ENCODE measurements at places on chromosomes 6 and 20. TPM values are rescaled to one million over a fixed set of nuclear protein-coding genes. Genes with fewer than 3 reads are reported as not detected.

Gene SPTLC3
- total RNA-seq, result 14.1 TPM

Gene RAET1L
- not detected for total RNA-seq

Gene HLA-DQB2
- not detected for total RNA-seq

Gene MDFI
- total RNA-seq, result 30.1 TPM

Gene EPPIN
- total RNA-seq, result not detected

Gene ZNF831
- 0.16 TPM for total RNA-seq

Gene LAMA2
- 72.8 TPM for total RNA-seq

Gene MYMX
- total RNA-seq, result not detected

Gene RIPPLY2
- total RNA-seq, result 2.7 TPM

Gene LGSN
- 729 TPM for total RNA-seq

Gene RBBP8NL
- 0.27 TPM for total RNA-seq

Gene PRDM13
- total RNA-seq, result 16.6 TPM

Gene TMEM217
- total RNA-seq, result 0.44 TPM

Gene OR2H2
- not detected for total RNA-seq

Gene HLA-DQA1
- total RNA-seq, result 0.38 TPM

Gene THBS2
- 132 TPM for total RNA-seq

Gene CTAGE9
- not detected for total RNA-seq

Gene BHLHE23
- 4.7 TPM for total RNA-seq

Gene BPIFB1
- total RNA-seq, result not detected

Gene BPI
- 2.4 TPM for total RNA-seq

Gene POLR3F
- total RNA-seq, result 24.5 TPM

Gene CSNK2A1
- 201 TPM for total RNA-seq

Gene MPIG6B
- total RNA-seq, result 0.55 TPM

Gene NRSN1
- total RNA-seq, result 12.5 TPM

Gene PDYN
- total RNA-seq, result not detected

Gene LTB
- 1.4 TPM for total RNA-seq

Gene HMGCLL1
- total RNA-seq, result 15.2 TPM

Gene EYS
- 230 TPM for total RNA-seq

Gene SYCP2L
- 3.2 TPM for total RNA-seq

Gene SALL4
- 1.8 TPM for total RNA-seq

Gene CYP24A1
- 0.38 TPM for total RNA-seq

Gene EEF1A2
- 87.6 TPM for total RNA-seq

Gene ADGB
- total RNA-seq, result 3.1 TPM

Gene HTR1E
- total RNA-seq, result 0.33 TPM

Gene AGER
- 2.6 TPM for total RNA-seq

Gene CSTF1
- 41.1 TPM for total RNA-seq

Gene TMX4
- total RNA-seq, result 101 TPM

Gene MRS2
- total RNA-seq, result 41.1 TPM

Gene DNAH8
- total RNA-seq, result 0.27 TPM

Gene FAM83C
- 0.16 TPM for total RNA-seq

Gene SAMD3
- 7.9 TPM for total RNA-seq

Gene TTBK1
- 4.6 TPM for total RNA-seq

Gene LRRC73
- total RNA-seq, result 0.99 TPM

Gene UNC93A
- not detected for total RNA-seq

Gene SOBP
- 23.9 TPM for total RNA-seq

Gene PRSS16
- total RNA-seq, result 0.66 TPM

Gene RFX6
- total RNA-seq, result not detected

Gene RAD21L1
- total RNA-seq, result 0.38 TPM

Gene GPR6
- not detected for total RNA-seq

Gene GSTA2
- total RNA-seq, result not detected

Gene HLA-B
- 169 TPM for total RNA-seq

Gene SERINC3
- 51.0 TPM for total RNA-seq

Gene CPNE5
- total RNA-seq, result 10.8 TPM

Gene GID8
- 40.5 TPM for total RNA-seq

Gene NAPB
- total RNA-seq, result 82.6 TPM

Gene CYP21A2
- total RNA-seq, result 0.22 TPM

Gene GABRR1
- total RNA-seq, result 4.6 TPM

Gene CALHM5
- total RNA-seq, result 3.4 TPM

Gene TRIM26
- total RNA-seq, result 39.6 TPM

Gene HLA-F
- 24.5 TPM for total RNA-seq

All from camera-type eye (tissue), 1 donor.